ENCODE measurements at places on chromosomes 1 and 21.

GRCh38 chr1:183847641-183848040 lies 42.7 kb downstream of the RGL1 start:
- no peak for DNase-seq

GRCh38 chr21:42796327-42797062 lies 82.8 kb downstream of the WDR4 start:
- DNase-seq, result no peak

GRCh38 chr1:178684542-178685000 lies 40.5 kb upstream of the RALGPS2 start:
- DNase-seq, result no peak

DNA sequence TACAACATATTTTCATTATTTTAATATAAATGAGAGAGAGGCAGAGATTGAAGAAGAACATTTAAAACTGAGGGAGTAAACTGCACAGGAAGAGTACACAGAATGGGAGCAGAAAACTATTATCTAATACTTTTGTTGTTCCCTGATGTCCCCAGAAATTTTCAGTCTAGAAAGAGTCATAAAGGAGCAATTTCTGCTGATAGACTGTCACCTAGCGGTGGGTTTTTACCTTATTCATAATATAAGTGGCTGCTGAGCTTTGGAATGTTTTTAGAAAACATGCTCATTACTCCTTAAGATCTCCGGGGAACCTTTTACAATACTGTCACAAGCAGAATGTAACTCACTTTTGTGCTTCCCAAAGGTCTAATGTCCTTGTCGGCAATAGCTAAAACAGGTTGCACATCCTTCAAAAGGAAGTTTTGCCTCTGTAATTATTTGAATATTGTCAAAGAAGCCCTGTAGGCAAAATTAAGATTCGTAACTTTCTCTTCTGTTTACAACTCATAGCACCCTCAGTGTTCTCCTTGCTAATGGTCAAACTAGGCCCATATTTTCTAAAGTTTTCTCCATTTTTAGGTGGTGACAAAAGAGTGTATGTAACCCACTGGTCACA lies 4.9 kb upstream of the NPL start:
- DNase-seq, result no peak

DNA sequence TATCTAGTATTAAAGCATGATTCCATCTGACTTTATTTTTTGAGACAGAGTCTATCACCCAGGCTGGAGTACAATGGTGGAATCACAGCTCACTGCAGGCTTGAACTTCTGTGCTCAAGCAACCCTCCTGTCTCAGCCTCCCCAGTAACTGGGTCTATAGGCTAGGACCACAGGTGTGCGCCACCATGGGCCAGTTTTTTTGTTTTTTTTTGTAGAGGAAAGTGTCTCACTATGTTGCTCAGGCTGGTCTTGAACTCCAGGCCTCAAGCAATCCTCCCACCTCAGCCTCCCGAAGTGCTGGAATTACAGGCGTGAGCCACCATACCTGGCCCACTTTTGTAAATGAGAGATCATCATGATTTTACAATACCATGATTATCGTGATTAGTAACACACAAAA lies 9.2 kb downstream of the PPP1R15B start:
- no peak for DNase-seq

DNA sequence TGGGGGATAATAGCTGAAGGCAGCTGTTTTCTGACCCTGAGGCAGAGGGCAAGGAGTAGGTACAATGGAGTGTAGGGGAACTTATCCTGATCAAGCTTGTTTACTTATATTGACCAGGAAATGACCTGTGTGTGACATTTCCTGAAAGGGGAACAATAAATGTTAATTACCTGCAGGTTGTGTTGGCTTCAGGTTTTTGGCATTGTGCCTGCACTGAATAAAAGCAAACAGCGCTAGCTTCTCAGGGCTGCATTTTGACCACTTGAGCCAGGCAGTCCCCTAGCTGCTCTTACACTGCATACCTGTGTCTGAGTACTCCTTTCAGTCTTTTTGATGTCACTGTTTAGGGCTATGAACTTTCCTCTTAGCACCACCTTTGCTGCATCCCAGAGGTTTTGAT lies 40.6 kb downstream of the DRAM2 start:
- no peak for DNase-seq

DNA sequence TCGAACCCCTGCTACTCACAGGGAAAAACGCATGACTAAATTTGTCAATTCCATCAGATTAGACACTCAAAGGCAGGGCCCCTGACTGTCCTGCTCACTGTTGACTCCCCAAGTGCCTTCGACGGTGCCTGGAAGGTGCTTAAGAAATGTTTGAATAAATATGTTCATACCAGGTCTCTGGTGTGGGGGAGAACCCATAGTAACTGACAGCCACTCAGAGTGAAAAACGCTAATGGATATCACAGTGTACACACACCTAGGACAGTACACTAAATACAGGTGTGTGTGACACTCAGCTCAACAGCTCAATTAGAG lies 39.7 kb upstream of the WASF2 start:
- no peak for DNase-seq

Data from ascending aorta (tissue), 2 donors.